ENCODE measurements at places on chromosomes 3 and 15.

DNA sequence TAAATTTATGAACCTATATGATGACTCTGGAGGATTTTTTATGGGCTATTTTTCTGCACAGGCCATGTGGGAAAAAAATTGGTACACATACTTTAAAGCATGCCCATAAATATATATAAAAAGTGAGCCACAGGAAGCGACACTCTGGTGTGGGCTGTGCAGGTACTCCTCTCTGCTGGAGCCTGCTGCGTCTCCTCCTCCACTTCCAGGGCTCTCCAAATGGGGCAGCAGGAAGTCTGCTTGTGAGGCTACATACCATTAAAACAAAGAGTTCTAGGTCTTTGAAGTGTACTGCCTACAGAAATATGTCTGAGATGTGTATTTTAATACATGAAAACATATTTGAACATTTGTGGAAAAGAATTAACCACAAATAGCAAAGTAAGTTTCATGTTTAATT lies 135.1 kb downstream of the CTNNB1 start:
- no peak for DNase-seq

DNA sequence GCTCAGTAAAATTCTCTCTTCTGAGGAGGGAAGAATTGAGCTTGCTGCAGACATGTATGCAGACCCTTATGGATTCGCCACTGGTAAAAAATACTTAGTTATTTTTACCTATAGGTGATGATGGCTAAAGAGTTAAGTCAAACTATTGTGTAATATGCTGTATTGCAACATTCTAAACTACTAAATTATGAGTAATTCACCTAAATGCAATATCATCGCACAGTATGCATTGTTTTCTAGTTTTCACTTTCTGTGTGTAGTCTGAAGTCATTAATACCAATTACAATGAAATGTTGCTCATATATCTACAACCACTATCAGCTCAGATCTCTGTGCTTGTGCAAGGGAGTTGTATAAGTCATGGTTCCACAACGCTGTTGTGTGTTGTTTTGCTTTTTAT lies 48.7 kb upstream of the ROBO2 start:
- DNase-seq, result no peak

DNA sequence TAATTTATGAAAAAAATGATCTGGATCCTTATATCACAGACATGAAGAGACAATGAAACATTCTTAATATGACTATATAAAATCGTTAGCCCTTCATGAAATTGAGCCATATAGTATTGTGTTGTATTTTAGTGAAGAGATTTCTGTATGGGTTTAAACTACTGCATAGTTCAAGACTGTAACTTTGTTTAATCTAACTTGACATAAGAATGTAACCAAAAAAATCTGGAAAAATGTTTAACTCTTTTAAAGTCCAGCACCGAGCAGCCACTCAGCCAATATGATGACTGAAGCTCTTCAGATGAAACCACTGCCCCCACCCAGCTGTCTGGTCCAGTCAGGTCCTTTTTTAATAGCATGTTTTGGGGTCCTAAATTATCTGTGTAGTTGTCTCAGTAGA lies 4.9 kb downstream of the NANOGP8 start:
- no peak for DNase-seq

- no peak for DNase-seq
Observed at GRCh38 chr3:35617370-35617769, 22.0 kb upstream of the ARPP21 start.

DNA sequence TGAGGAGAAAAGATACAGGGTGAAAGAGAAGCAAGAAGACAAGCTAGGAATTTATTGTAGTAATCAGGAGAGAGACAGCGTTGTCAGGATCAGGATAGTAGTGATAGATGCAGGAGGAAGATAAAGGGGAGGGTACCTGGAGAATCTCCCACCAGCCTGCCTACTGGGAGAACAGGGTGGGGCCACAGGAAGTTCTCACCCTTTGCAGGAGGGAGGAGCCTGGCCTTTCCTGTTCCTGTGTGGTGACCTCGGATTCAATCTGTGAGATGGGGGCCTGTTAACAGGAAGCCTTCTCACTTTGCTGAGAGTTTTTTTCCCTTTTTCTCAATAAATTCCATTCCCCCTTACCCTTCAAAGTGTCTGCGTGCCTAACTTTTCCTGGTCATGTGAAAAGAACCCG lies 37.6 kb downstream of the GMPS start:
- peak; percentile 14 for DNase-seq

GRCh38 chr3:29901097-29901496 lies 620.2 kb downstream of the RBMS3 start:
- DNase-seq, result no peak

GRCh38 chr15:92600856-92601255 lies 54.7 kb downstream of the FAM174B start:
- DNase-seq, result no peak

DNA sequence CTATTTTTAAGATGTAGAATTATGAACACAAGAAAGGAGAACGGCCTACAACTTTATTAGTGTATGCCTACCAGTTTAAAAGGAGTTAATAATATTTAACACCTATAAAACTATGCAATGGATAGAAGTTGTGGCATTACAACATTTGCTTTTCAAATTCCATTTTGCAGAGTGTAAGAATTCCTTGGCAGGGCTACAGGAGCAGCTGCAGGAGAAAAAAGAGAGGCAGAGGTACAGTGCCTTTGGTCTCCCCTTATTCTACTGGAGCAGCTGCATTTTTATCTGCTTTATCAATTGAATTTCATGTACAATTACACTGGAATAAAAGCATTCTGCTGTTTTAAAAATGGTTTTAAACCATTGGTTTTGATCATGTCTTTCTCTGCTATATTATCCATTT lies 145.7 kb upstream of the KCNH8 start:
- no peak for DNase-seq

GRCh38 chr15:35736150-35736549 lies 190.2 kb upstream of the DPH6 start:
- DNase-seq, result no peak

DNA sequence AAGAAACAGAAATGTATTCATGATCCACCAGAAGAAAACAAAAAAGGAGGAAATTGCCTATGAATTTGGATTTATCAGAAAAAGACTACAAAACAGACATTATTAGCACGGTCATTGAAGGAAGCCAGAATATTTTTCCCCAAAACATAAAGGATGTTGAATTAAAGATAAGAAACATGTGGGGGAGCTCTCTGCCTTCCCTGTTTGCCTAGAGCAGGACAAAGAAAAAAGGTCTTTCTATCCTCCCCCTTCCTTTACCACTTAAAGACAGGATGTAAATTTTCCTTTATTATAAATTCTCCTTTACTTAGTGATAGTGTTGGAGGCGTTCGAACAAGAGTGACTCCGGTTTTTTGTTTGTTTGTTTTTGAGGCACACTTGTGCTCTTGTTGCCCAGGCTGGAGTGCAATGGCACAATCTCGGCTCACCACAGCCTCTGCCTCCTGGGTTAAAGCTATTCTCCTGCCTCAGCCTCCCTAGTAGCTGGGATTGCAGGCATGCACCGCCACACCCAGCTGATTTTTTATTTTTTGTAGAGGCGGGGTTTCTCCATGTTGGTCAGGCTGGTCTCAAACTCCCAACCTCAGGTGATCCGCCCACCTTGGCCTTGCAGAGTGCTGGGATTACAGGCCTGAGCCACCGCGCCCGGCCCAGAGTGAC lies 14.9 kb upstream of the RPN1 start:
- no peak for DNase-seq

DNA sequence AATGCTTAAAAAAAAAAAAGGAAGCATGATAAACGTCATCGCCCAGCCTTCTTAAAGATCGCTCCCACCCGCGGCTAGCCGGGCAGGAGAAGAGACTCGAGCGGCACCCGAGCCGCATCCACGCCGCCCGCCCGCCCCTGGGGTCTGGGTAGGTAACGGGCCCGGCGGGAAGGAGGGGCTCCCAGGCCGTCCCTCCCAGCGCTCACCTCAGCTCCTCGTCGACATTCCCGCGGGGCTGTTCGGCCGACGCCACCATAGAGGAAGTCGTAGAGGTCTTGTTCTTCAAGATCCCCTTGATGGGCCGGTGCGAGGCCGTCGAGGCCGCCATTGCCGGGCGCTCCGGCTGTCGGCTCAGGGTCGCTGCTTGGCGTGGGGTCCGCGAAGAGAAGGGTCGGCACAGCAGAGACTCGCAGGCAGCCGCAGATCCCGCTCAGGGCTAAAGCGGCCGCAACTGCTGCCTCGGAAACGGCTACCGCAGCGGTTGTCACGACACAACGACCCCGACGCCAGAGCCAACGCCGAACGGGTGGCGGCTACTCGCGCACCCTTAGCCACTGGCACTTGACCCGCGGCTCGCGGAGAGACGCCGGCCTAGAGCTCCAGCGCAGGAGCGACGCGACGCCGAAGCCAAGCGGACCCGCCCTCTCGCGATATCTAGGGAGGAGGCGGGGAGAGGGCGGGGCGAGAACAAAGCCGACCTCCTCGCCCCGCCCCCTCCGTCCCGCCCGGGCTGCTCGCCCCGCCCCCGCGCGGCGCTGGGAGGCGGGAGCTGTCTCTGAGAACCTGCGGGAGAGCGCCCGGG lies at the start of gene PPP1R2:
TSS of gene PPP1R2 (minus strand) at position 628 of the 802 bp plus-strand sequence. CDS start at position 328, 300 bp downstream.
- peak; percentile 88 for DNase-seq

DNA sequence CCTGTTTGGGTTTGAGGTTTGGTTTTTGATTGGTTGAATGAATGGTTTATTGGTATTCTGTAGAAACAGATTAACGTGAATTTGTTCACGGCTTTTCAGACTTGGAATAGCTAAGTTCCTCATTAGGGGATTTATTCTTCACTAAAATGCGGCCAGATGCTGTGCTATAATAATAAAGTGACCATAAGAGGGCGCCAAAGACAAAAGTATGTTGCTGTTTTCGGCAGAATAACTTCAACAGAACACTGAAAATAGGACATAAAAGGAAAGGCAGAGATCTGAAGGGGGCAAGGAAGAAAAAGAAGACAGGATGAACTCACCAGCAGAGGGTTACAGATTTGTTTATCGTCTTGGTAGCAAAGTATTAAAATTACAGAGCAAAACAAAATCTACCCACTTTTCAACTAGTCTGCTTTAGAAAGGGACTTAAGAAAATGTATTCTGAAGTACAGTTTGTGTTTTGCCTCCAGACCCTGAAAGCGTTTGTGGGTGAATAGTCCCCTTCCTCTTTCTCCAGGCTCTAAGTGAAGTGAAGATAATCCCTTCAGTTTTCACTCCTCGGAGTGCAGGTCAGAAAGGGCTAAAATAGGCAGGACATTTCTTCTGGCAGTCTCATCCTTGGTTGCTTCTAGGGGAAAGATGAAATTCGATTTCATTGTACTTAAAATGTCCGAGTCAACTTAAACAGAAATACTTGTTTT lies 147.6 kb downstream of the IL20RB start:
- DNase-seq, result no peak

DNA sequence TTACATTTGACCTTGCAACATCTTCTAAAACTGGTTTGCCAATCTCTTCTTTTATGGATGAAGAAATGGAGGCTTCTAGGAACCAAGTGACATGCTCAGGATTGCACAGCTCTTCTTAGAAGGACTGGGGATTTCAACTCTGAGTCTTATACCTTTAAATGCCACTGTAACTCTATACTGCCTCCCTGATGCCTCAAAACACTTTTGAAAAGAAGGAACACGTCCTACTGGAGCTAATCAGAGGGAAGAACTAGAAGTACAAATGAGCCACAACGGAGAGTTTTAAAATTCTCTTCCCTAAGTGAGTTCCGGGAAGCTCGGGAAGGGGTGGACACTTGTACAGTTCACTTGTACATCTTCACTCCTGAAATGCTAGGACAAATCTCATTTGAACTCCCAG lies 949 bp upstream of the MITF start:
- no peak for DNase-seq

DNA sequence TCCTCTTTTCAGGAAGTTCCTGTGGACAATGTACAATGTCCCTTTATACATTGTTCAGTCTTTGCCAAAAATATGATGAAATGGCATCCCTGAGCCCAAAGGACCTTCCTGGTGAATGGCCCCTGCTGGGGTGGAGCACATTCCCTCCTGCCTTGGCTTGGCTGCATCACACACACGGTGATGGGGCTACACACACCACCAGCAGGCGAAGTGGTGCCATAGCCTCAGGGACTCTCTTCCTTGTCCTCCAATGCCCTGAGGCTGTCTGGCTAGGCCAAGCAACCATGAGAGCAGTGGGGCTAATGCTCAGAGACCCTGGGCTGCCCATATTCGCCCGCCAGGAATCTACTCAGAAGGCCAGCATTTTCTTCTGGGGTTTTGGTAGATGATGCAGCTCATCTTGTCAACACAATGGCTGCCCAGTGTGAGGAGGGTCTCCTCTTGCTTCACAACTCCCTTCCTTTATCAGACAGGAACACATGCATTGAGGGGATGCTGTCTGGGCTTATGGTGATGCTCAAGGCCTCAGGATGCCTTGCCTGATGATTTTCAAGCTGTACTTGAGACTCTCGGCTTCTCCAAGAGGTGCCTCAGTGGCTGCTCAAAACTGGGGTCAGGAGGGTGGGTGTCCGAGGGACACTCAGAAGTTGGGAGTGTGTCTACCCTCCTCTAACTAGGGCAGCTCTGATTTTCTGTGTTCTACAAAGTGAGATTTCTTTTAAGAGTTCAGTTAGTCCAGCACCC lies 40.9 kb upstream of the EPHB1 start:
- no peak for DNase-seq

DNA sequence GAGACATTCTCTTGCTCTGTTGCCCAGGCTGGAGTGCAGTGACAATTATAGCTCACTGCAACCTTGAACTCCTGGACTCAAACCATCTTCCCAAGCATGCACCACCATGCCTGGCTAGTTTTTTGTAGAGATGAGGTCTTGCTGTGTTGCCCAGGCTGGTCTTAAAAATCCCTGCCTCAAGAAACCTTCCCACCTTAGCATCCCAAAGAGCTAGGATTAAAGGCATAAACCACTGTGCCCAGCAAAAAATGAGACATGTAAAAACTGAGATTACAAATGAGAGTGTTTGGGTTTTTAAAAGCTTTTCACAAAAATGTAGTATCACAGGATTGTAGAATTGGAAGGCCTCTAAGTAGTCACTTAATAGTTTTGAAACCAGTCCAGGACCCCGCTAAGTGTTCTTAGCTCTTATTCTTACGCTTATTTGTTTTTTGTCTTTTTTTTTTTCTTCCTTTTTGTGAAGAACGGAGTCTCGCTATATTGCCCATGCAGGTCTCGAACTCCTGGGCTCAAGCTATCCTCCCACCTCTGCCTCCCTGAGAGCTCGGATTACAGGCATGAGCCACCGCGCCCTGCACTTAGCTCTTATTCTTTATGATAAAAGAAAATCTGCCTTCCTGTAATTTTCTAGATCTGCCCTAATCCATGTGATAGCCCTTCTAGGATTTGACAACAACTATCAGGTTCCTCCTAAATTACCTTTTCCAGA lies 31.5 kb downstream of the KLHL18 start:
- DNase-seq, result no peak

- no peak for DNase-seq
Observed at GRCh38 chr3:45958321-45958791, 15.1 kb downstream of the CXCR6 start.

DNA sequence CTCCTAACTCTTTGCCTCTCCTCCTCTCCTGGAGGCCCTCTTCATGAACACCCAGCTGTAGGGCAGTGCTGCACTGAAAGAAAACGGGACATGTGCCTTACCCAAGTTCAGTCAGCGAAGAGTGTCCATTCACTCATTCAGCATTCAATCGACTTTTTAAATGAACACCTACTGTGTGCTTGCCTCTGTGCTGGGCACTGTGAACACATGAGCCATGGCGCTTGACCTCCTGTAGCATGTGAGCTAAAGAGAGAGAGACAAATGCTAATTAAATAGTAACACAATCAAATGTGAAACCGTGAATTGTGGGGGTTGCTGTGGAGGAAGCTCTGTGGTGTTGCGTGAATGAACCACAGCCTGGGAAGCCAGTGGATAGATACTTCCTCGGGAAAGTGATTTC lies 43.4 kb downstream of the ST6GAL1 start:
- no peak for DNase-seq

- DNase-seq, result no peak
Observed at GRCh38 chr3:128984596-128984995, 9.3 kb downstream of the CFAP92 start.

- DNase-seq, result no peak
Observed at GRCh38 chr3:50123394-50124051, 31.6 kb upstream of the SEMA3F start.

All from CD4-positive, alpha-beta T cell treated with Interferon alpha-2 for 1 hour (primary cell).